ENCODE measurements at places on chromosomes 16 and 17.
A peak's percentile ranks its signal among the peaks of the same experiment; 100 is the strongest.

DNA sequence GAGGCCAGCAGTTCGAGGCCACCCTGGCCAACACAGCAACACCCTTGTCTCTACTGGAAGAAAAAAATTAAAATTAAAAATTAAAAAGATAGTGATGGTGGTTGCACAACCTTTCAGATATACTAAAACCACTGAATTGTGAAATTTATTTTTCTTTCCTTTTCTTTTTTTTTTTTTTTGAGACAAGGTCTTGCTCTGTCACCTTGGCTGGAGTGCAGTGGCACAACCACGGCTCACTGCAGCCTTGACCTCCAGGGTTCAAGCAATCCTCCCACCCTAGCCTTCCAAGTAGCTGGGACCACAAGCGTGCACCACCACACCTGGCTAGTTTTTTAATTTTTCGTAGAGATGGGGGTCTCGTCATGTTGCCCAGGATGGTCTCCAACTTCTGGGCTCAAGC lies 254.4 kb downstream of the SLC39A11 start:
- no peak for DNase-seq

DNA sequence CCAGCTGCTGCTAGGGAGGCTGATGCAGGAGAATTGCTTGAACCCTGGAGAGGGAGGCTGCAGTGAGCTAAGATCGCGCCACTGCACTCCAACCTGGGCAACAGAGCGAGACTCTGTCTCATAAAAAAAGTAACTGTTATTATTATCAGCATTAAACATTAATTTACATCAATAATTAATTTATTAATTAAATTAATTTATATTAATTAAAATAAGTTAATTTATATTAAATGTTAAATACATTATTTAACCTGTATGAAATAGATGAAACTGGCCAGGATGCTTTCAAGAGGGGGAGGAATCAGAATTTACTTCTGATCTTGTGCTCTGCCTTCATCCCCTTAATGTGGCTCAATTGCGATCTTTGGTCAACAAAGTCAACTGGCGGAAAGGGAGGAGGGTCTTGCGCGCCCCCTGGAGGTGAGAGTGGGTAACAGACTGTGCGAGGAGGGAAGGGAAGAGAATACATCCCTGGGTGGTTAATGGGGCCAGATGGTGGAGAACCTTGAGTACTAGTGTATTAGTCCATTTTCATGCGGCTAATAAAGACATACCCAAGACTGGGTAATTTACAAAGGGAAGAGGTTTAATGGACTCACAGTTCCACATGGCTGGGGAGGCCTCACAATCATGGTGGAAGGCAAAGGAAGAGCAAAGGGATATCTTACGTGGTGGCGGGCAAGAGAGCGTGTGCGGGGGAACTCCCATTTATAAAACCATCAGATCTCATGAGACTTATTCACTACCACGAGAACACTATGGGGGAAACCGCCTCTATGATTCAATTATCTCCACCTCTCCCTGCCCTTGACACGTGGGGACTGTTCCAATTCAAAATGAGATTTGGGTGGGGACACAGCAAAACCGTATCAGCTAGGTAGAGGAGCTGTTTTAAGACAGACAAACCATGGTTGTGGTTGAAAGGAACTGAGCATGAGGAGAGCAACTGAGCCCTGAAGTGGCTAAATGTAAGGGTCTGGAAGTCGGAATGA lies 15.7 kb upstream of the CPPED1 start:
- peak; percentile 87 for DNase-seq

DNA sequence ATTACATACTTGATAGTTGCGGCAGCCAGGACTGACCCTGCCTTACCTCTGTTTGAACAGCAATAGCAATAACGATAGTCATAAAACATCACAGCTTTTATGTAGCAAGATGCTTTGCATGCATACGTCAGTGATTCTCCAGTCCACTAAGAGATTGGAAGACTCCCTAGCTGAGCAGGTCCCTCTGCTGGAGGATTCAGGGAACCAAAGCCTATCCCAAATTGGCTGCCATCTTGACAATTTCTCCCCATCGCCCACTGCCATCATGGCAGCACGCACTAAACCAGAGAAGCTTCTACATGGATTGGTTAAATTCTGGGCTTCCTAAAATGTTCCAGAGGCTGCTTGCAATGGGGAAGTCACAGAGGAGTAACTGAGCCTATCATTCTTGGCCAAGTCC lies 360.6 kb upstream of the XYLT1 start:
- DNase-seq, result no peak

DNA sequence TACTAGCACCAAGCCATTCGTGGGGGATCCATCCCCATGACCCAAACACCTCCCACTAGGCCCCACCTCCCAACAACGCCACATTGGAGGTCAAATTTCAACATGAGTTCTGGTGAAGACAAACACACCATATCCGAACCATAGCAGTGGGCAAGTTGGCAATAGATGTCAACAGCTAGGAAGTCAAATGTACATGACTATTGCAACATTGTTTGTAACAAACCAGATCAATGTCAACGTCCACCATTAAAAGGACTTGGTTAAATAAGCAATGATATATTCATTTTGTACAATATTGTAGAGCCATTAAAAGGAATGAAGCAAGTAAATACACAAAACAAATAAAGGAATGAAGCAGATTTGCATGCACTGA lies 26.5 kb upstream of the CIITA start:
- no peak for DNase-seq

GRCh38 chr17:71753070-71753469 lies 367.8 kb upstream of the SOX9 start:
- no peak for DNase-seq

DNA sequence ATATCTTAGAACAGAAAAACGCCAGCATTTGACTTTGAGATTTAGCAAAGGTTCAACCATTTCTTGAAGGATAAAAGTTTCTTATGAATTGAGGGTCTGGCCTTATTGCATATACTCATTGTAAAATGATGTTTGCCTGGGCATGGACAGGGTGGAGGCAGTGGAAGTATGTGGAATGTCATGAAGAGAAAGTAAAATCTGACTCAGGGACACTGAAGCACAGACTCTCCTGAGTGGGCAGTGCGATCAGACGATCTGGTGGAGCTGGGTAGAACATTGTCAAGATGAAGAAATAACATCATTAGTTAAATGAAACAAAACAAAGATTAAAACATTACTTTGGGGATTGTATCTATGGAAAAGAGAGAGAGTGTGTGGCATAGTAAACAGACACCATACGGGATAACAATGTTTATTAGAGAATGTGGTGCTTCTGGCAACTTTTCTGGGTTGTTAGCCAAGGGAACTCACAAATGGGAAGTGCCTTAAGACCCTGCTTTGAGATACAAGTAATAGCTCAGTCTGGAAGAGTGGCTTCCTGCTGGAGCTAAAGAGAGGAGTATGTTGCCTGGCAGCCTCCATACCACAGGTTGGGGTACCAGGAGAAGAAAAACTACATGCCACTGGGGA lies 4.4 kb downstream of the MAP3K3 start:
- peak; percentile 56 for DNase-seq

DNA sequence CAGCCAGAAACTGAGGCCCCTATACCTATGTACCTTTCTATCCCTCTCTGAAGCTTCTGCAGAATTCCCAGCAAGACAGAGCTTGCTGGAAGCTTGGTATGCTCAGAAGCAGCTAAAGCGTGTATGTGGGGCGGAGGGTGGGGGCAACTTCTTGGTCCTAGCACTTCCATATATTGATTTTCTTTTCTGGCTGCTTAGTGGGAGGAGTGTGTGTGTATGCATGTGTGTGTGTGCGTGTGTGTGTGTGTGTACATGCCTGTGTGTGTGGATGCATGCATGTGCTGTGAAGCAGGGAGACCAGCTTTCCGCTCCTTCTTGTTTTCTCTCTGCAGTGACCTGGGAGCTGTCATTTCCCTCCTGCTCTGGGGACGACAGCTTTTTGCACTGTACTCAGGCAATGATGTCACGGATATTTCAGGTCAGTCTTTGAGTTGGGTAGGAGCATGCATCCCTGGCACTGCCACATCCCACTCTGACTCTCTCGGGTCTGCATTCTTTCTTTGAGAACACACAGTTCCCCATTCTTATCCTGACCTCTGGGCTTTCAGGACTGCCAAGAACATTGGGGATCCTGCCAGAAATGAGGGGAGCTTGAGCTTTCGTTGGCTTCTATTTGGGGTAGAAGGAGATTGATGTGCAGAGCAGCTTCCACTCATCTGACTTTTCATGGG lies 10.7 kb downstream of the HPR start:
- no peak for DNase-seq

DNA sequence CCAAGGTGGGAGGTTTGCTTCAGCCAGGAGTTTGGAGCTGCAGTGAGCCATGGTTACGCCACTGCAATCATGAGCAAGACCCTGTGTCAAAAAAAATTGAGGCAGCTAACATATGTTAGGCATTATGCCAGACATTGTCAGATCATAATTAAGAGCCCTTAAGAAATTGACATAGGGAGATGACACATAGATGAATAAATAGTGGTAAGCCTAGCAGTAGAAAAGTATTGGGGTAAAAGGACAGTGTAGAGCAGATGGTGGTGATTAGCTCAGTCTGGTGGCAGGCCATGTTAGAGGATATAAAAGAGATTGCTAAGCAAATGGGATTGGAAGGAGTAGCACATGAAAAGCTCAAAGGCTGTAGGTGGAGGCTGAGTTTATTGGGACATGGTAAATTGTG lies 22.6 kb downstream of the SRCAP start:
- no peak for DNase-seq

- DNase-seq, result no peak
These were observed 2.5 kb downstream of the RSL1D1 start for GRCh38 chr16:11848842-11849241.

DNA sequence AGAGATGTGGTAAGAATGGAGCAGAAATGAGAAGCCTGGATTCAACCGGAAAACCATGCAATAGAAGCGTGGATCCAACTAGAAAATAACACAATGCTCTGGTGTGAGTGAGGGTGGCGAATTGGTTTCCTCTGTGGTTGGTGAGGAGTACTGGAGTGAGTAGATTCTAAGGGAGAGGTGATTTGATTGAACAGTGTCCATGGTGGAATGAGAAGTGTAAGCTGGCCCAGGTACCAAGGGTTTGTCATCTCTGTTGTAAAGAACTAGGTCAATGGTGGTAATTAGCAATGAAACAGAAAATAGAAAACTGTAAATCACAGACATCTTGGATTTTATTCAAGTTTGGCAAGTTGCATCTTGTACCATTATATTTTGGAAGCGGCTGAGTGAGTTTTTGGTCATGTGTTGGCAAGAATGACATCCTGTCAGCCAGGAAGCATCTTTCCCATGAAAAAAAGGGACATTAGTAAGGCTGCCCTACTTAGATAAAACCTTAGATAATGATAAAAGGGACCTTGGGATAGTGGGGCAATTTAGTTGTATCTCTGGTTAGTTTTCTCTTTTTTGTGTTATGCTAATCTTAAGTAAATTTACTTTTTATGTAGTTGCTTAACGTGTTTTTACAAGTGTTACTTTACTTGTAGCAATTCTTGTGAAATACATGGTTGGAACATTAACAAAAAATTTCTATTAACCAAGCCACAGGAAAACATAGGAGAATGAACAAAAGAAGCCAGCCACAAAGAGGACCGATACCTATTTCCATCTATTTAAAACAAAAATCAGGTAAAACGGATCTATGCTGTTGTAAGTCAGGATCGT lies 20.9 kb downstream of the HSD17B2 start:
- DNase-seq, result no peak

DNA sequence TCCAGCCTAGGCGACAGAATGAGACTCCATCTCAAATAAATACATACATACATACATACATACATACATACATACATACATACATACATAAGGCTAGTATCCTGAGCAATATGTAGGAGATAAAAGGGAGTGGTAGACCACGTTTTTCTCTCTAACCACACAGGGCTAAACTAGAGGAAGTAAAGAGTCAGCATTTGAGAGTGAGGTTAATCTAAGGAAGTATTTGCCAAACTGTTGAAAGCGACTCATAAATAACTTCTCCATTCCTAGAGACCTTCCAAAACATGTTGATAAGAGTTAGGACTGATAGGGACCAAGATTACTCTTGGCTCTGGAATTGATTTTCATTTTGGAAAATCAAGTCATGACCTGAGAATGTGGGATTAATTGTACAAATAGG lies 68.9 kb downstream of the NEUROD2 start:
- no peak for DNase-seq

GRCh38 chr17:31417051-31417792 lies 25.7 kb downstream of the RAB11FIP4 start:
- no peak for DNase-seq

- DNase-seq, result no peak
These were observed 1.3 kb upstream of the RILP start for GRCh38 chr17:1650731-1651558.

- no peak for DNase-seq
These were observed 31.6 kb downstream of the AATF start for GRCh38 chr17:36980280-36980761.

- no peak for DNase-seq
These were observed 190.2 kb upstream of the GSE1 start for GRCh38 chr16:85422632-85423550.

- DNase-seq, result peak; percentile 84
These were observed 22.2 kb downstream of the SERPINF1 start for GRCh38 chr17:1783834-1784611.

- peak; percentile 13 for DNase-seq
These were observed 342.7 kb downstream of the PMP22 start for GRCh38 chr17:14922411-14922810.

DNA sequence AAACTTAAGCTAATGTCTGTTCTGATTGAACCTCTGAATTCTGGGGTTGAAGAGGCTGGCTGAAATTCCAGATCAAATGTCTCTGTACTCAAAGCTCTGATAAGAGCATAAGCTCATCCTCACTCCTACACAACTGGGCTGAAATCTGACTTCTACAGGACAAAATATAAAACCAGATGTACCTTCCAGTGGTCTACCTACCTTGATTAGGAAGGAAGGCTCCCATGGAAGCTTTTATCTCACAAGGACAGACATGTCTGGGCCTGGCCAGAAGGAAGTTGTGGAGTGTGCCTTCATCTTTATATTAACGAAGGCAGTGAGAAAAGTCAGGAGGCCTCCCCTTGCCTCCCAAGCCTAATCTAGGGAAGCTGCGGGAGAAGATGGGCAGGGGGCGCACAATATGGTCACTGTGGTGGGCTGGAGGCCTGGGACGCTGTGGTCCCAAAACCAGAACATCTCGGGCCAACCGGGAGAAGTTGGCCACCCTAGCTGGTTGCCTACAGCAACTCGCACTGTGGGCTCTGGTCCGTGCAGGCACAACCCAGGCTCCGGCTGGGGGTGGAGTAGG lies 55.6 kb upstream of the LRRC37A3 start:
- no peak for DNase-seq

GRCh38 chr17:30235386-30236296 lies at the start of gene SLC6A4:
SLC6A4 (minus strand) TSS chr17:30235697; CDS start chr17:30221958, 13,739 bp downstream.
- peak; percentile 61 for DNase-seq

DNA sequence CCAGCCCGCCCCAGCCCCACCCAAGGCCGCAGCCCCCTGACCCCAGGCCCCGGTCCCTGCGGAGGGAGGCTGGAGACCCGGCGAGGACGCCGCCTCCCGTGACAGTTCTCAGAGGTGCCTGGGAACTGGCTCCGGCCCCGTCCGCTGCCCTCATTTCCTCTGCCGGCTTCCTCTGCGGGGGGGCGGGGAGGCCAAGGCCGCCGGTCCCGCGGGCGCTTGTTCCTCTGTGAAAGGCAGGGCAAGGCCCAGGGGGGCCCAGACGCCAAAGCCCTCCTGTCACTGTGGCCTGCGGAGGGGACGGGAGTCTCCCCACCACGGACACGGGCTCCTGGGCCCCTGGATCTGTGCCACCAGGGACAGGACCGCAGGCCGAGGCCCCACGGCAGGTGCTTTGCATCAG lies 5.0 kb upstream of the PVALEF start:
- no peak for DNase-seq

- DNase-seq, result no peak
These were observed 43.6 kb upstream of the YPEL2 start for GRCh38 chr17:59287891-59288290.
